ENCODE measurements at places on chromosomes 5 and 9.

DNA sequence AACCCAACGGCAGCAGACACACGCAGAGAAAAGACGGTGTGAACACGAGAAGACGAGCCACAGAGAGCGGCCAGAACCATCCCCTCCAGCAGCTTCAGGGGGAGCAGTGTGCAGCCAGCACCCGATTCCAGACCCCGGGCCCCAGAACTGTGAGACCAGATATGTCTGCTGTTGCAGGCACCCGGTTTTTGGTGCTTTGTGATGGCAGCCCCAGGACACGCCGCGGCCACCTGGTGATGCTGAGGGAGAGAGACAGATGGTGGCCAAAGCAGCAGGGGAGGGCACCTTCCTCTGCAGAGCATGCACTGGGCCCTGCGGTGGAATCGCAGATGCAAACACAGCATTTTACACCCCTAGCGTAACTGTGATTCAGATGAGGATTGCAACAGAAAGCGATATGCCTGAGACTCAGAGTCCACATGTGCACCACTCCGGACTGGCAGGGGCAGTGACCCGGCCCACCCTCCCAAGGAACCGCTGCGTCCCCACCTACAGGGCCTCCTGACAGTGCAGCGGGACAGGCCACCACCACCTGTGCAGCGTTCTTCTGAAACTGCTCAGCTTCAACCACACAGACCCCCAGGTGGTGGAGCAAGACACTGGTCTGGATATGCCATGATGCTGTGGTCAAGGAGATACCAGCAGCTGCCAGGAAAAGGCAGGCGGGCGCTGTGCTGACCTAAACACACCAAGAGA lies 24.0 kb downstream of the ZDHHC11B start:
- DNase-seq = peak; percentile 17

GRCh38 chr5:94503677-94504076 lies 114.7 kb downstream of the KIAA0825 start:
- no peak for DNase-seq

GRCh38 chr5:158979749-158980521 lies 119.8 kb downstream of the EBF1 start:
- no peak for DNase-seq

DNA sequence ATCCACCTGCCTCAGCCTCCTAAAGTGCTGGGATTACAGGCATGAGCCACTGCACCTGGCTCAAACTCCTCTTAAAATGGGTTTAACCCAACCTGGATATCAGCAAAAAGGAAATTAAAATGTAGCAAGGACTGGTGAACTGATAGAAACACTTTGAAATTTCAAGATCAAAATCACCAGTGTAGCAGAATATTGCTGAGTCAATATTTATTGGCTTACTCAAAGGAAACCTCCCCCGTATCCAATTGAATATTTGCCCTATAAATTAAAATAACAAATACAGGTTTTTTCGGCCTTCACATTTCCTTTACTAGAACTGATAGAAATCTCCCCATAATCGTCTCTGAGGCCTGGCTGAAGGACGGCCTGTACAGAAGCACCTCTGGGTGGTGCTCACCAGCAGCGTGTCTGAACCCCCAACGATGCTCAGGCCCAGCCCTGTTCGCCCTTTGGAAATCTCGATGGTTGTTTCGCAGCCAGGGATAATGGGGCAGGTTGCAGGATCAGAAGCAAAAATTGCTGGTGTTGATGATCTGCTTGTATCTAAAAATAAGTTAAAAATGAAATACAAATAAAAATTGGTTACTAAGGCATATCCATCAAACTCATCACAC lies 156.6 kb downstream of the MPDZ start:
- no peak for DNase-seq

DNA sequence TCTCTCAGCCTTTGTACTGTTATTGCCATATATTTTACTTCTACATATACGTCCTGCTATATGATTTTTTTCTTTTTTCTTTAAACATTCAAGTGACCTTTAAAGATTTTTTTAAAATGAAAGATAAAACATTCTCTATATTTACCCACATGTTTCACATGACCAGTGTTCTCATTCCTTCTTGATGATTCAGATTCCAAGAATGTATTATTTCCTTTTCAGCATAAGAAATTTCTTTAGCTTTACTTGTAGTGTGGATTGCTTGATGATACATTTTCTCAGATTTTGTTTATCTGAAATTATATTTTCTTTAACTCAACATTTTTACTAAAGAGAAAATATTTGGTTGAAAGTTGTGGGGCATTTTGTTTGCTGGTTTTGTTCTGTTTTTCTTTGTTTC lies 792.1 kb downstream of the BRINP1 start:
- DNase-seq = no peak

GRCh38 chr9:27675354-27675753 lies 102.1 kb upstream of the C9orf72 start:
- DNase-seq = no peak

- DNase-seq = no peak
These were observed 14.0 kb downstream of the SEC61B start for GRCh38 chr9:99235926-99236634.

DNA sequence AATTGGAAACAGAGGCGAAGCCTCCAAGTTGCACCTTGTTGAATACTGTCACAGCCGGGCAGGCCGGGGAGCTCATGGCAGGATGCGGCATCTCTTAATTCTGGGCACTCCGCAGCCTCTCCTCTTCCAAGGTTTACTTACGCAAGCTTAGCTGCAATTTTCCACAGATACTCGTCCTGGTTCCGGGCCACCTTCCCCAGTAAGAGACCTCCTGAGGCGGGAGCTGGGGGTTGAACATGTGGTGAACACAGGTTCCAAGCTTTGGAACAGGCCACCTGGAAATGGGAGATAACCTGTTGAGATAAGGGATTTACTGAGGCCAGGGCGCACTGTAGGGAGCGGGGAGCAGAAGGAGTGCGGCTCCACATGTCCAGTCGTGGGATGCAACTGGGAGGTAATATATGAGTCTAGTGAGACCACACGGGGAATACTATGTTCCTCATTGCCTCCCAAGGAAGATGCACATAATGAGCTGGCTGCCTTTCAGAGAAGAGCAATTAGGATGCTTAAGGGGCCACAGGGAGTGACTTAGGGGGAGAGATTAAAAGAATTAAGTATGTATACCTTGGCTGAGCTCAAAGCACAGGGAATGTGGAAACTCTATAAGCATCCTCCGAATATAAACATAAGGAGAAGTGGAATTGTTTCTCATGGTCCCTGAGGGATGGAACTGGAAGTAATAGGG lies 335.2 kb downstream of the CWC27 start:
- no peak for DNase-seq

- no peak for DNase-seq
These were observed 136.2 kb upstream of the SLC30A5 start for GRCh38 chr5:68957591-68957990.

- DNase-seq = no peak
These were observed 10.6 kb upstream of the MAP1B start for GRCh38 chr5:72096602-72097188.

- DNase-seq = no peak
These were observed 1802.5 kb downstream of the EFNA5 start for GRCh38 chr5:105868038-105868780.

DNA sequence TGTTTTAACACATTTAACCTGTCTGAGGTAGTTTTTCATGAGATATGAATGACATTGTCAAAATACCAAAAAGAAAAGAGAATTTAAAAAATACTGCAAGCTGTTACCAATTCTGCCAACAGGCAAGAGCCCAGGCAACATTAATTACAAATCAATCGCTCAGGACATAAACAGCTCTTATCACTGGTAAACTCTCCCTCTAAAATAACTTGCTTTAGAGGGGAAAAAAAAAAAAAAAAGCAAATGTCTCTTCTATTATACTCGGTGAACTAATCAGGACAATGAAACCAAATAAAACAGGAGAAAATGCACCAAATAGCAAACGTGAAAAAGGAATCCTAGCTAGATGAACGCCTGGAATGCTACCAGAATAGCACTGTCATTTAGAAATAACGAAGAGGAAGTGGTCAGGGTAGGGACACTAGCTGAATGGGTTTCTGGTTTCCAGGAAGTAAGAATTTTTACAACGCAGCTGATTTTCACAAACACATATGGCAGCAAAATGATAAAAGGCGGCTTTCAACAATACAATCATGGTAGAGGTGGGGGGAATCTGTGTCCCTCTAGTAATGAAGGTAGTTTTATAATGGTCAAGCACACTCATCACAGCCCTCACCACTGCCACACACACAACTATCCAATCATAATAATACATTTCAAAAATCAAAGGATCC lies 94.9 kb downstream of the DENND1A start:
- DNase-seq = no peak

DNA sequence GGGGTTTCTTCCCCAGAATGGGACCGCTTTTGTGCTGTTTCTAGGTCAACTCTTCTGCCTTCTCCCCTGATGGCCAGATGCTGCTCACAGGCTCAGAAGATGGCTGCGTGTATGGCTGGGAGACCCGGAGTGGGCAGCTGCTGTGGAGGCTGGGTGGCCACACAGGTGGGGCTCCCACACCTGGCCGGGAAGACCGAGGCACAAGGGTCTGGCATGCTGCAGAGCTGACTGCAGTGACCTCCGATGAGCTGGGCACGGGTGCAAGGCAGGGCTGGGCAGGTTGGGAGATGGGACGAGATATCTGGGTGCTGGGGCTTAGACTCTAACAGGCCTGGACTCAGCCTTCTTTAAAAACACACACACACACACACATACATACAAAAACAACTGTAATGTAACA lies 901 bp downstream of the WDR38 start:
- DNase-seq = no peak

DNA sequence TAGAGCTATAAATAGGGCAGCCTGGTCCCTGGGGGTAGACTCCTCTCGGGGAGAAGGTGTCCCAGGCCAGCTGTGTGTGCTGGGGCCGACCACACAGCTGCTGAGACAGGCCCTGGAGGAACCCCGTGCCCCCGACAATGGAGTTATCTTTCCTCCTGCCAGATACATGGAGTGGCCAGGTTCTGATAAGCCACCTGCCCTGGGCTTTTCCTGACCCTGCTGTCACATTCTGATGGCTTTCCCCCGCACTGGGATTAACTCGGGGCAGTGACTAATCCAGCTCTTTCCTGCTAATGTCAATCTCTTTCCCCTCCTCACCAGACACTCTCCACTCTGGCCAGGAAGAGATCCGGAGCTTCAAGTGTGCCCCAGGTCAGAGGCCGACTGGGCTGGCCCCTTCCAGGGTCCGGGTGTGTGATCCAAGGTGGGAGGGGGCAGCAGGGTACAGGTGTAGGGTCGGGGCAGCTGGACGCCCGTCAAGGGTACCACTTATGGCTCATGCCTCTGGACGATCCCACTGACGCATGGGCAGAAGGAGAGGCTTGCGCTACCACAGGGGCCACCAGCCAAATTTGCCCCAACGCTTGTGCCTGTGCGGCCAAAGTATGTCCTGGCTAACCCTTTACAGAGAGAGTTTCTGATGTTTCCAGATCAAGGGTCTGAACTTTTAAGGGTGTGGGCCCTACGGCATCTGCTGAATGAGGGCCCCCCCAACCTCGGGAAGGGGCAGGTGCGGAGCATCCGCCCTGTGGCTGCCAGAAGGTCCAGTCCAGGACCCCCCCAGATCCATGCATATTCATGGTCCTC lies 20.6 kb upstream of the COL5A1 start:
- DNase-seq = no peak

- no peak for DNase-seq
These were observed 30.0 kb downstream of the SNX30 start for GRCh38 chr9:112780450-112781036.

GRCh38 chr9:27078685-27079084 lies 30.3 kb upstream of the TEK start:
- DNase-seq = no peak

DNA sequence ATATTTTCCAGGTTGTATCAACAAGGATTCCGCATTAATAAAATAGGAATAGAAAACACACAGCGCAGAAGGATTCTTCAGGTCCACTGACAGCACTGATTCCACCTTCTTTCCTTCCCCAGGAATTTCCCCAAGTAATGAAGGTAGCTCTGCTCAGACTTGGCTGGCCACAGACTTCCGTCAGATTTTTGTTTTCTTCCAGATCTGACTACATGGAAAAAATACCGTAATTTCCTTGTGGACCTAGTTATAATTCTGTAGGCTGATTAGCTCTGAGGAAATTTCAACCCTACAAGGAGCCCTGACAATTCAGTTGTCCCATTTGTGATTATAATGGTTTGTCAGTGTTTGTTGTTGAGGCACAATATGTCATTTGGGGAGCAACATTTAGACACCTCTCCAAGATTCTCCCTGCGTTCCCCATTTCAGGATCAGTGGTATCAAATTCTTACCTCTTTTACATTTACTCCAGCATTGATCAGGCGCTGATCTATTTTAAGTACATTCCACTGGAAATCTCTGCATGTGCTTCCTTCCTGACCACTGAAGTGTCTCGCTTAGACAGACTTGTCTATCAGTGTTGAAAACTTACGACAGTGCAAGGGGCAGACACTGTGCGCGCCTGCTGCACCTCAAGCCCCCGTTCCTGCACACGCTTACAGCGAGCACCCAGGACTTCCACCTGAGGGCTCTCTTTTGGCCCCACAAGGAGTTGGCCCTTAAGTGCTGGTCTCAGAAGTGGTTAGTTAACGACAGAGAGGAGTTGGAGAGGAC lies 94.8 kb downstream of the LHFPL2 start:
- no peak for DNase-seq

DNA sequence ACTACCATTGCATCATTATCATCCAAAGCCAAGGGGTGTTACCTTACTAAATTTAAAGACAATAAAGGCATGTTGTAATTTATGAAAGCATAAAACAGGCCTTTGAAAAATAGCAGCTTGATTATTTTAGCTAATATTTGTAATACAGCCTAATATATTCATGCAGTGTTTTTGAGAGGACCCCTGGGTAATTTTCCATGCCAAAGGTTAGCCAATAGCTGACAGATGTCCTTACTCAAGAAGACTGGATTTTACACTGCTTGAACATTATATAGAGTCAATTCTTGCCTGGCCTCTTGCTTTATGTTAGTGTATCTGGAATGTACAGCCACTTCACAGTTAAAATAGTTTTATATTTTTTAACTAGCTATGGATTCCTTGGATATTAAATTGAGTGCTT lies 337.8 kb upstream of the PAPPA start:
- no peak for DNase-seq

DNA sequence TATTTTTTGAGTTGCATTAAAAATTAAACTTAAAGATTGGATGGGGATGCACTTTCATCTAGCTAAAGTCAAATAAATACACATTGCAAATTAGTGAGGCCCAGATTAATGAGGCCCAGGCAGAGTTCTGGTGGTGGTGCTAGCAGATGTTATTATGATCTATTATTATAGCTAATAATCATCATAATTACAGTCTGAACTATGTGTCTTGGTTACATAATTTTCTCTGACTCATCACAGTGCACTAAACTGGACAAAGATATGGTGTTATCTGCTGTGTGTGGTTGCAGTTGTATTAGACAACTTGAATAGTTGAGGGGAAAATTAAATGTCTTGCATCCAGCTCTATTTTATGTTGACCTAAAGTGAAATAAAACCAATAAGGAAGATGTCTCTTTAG lies 568.8 kb downstream of the TLR4 start:
- DNase-seq = no peak

DNA sequence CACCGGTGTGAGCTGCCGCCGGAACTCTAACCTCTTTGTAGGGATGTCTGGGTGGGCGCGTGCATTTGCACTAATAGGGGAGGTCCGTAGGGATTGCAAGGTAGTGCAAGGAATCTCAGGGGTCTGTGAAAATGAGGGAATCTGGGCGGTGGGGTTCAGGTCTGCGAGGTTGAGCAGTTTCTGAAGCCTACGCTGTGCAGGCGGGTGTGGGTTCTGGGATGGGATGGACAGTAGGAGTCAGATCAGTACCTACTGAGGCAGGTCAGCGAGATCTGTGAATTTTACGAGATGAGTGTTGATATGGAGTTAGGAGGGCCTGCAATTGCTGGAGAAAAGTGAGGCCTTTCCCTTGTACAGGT lies 856 bp upstream of the ATOSB start:
- DNase-seq = no peak
